ENCODE measurements at places on chromosomes 16 and 17. TPM values are rescaled to one million over a fixed set of nuclear protein-coding genes. Genes with fewer than 3 reads are reported as not detected.

GRCh38 chr17:9549215-9549614 lies 26.4 kb downstream of the STX8 start:
- no peaks in the 10 kb centered on the region for H3K4me1 ChIP-seq
- H3K27ac ChIP-seq, result no peak overlapping the region
- DNase-seq, result no peak
- H3K4me3 ChIP-seq, result no peak overlapping the region
- H3K27me3 ChIP-seq, result no peaks in the 10 kb centered on the region
- peaks cover 12% of the 10 kb centered on the region for H3K36me3 ChIP-seq

DNA sequence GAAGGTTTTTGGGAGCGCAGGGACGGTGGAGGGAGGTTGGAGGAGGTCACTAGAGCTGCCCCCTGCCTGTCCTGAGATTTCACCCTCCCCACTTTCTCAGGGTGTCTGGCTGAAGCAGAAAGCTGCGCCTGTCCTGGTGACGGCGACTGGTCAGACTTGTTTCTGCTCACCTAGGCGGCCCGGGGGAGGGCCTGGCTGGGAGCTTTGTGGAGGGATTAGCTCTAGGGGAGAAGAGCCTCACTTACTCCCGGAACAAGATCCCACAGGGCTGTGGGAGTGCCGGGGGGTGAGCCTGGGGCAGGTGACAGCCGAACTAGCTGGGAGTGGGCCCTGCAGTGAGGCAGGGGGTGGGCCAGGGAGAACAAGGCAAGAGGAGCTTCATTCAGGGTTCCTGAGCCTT lies 11.5 kb downstream of the NHERF1 start:
- peaks cover 9% of the 10 kb centered on the region for H3K36me3 ChIP-seq
- no peak overlapping the region for H3K4me3 ChIP-seq
- no peak for DNase-seq
- peaks cover 29% of the 10 kb centered on the region for H3K4me1 ChIP-seq
- no peaks in the 10 kb centered on the region for H3K27me3 ChIP-seq
- H3K27ac ChIP-seq, result no peak overlapping the region

- DNase-seq, result no peak
- H3K4me3 ChIP-seq, result no peak overlapping the region
- H3K36me3 ChIP-seq, result no peaks in the 10 kb centered on the region
- H3K4me1 ChIP-seq, result peaks cover 4% of the 10 kb centered on the region
- no peaks in the 10 kb centered on the region for H3K27me3 ChIP-seq
- H3K27ac ChIP-seq, result no peak overlapping the region
Measured at GRCh38 chr16:85418978-85419491, 194.1 kb upstream of the GSE1 start.

GRCh38 chr17:40307740-40308239 lies 1.2 kb upstream of the RARA start:
- no peaks in the 10 kb centered on the region for H3K36me3 ChIP-seq
- no peak overlapping the region for H3K4me3 ChIP-seq
- H3K27me3 ChIP-seq, result no peaks in the 10 kb centered on the region
- no peak for DNase-seq

DNA sequence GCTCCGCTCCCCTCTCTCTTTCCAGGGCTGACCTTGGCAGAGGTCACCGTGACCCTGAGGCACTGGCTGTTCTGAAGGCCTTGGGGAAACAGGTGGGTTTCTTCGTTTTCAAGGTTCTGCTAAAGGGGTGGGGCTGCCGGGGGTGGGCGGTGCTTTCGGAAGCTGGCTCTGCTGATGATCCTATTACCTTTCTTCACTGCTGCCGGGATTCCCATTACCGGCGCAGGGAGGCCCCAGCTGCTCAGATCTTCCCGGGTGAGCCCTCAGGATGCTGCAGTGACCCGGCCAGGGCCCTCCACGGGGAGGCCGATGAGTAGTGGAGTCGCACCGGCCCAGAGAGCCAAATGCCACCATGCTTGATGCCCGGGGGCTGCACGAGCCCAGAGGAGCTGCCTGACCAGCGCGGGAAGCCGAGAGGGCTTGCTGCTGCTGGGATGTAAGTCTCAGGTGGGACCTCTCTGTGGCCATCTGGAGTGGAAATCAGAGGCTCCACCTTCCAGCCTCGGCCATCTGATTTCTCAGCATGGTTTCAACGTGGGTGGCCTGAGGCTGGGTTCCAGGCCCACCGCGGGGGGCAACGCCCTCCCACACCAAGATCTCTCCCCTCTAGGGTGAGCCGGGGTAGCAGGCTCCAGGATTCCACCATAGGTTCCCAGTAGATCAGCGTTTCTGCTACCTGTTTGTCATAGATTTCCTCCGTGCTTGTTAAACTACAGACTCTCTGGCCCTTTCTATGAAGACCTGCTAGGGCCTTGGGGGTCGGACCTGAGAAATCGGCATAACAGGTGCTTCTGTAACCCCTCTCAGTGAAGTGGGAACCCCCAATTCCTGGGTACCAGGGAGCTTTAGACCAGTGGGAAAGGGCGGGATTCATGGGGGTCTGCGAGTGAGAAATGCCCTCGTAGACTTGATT lies 21.6 kb upstream of the ADCY7 start:
- H3K4me1 ChIP-seq, result peaks cover 20% of the 10 kb centered on the region
- no peak for DNase-seq
- H3K27ac ChIP-seq, result no peak overlapping the region
- H3K27me3 ChIP-seq, result peaks cover 14% of the 10 kb centered on the region
- H3K4me3 ChIP-seq, result peak overlapping the region; percentile 59
- no peaks in the 10 kb centered on the region for H3K36me3 ChIP-seq

GRCh38 chr16:29893553-29893952 lies 5.8 kb downstream of the SEZ6L2 start:
- DNase-seq, result no peak
- H3K36me3 ChIP-seq, result no peaks in the 10 kb centered on the region
- no peaks in the 10 kb centered on the region for H3K4me1 ChIP-seq
- peaks cover 11% of the 10 kb centered on the region for H3K27me3 ChIP-seq
- no peak overlapping the region for H3K27ac ChIP-seq
- H3K4me3 ChIP-seq, result no peak overlapping the region

GRCh38 chr16:16996827-16997226 lies 473.9 kb downstream of the XYLT1 start:
- no peaks in the 10 kb centered on the region for H3K4me1 ChIP-seq
- no peaks in the 10 kb centered on the region for H3K27me3 ChIP-seq
- no peak overlapping the region for H3K27ac ChIP-seq
- DNase-seq, result no peak
- no peak overlapping the region for H3K4me3 ChIP-seq

DNA sequence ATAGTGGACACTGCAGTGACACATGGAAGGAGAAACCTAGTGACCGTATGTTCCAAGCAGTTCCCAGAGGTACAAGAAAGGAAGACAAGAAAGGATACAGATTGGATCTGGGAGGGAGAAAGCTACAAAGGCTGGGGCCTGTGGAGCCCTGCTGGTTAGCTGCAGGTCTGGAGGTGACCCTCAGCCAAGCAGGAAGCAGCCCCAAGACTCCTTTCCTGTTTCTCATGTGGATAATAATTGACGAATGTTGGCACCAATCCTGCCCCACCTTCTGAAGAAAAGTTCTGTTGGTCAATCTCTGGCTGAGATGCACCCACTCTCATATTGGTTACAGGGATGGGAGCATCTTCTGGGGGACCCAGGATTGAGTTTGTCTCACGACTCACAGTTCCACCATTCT lies 99.8 kb downstream of the SHISA6 start:
- no peak for DNase-seq
- no peak overlapping the region for H3K27ac ChIP-seq
- H3K27me3 ChIP-seq, result no peaks in the 10 kb centered on the region
- no peak overlapping the region for H3K4me3 ChIP-seq
- H3K4me1 ChIP-seq, result no peaks in the 10 kb centered on the region

The ZNF469 gene
- 0.48 TPM for total RNA-seq

The LPO gene
- total RNA-seq, result not detected

The TMEM98 gene
- 13.8 TPM for total RNA-seq

The DNAH3 gene
- total RNA-seq, result 0.87 TPM

The ABCA10 gene
- 1.4 TPM for total RNA-seq

The TP53TG3C gene
- total RNA-seq, result 0.89 TPM
